GM19239 (cell line): ENCODE measurements at places on chromosomes 5 and 9.
A peak's percentile ranks its signal among the peaks of the same experiment; 100 is the strongest.

GRCh38 chr9:76528642-76529190, 69.7 kb downstream of the GCNT1 start:
- no peak for DNase-seq

DNA sequence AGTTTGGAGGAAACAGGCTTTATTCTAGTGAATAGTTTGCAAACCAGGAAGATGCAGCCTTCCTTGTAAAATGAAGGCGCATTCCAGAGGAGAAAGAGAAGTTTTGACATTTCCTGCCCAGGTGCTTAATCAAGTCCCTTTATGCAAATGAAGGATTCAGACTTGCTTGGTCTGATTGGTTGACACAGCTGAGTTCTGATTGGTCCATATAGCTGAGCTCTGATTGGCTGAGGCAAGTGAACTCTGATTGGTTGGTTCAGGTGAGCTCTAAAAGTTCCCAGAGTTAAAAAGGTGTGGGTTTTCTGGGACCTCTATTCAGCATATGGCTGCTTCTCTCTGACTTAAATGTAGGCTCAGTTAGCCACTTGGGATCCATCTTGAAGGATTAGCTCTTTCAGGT, 151.0 kb downstream of the CACNA1B start:
- DNase-seq = no peak

GRCh38 chr5:132215329-132215728, 12.3 kb downstream of the P4HA2 start:
- DNase-seq = no peak

GRCh38 chr9:137975936-137976565, 98.5 kb downstream of the CACNA1B start:
- DNase-seq = no peak

DNA sequence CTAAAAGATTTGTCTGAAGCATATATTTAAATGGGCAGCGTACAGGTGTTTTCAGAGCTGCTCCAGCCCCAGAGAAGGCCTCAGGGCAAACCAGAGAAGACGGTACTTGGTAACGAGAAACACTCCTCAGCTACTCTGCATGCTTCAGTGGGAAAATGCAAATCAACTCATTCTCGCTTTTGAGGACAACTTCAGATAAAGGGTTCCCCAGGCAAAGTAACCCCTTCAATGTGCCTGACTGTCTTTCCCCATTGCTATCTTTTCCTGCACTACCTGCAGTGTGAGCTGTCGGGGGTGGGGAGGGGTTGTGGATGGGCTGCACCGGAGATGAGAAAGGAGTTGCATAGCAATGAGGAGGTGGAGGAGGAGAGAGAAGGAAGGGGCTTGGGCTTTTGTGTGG, 339.7 kb upstream of the CLINT1 start:
- peak; percentile 42 for DNase-seq

DNA sequence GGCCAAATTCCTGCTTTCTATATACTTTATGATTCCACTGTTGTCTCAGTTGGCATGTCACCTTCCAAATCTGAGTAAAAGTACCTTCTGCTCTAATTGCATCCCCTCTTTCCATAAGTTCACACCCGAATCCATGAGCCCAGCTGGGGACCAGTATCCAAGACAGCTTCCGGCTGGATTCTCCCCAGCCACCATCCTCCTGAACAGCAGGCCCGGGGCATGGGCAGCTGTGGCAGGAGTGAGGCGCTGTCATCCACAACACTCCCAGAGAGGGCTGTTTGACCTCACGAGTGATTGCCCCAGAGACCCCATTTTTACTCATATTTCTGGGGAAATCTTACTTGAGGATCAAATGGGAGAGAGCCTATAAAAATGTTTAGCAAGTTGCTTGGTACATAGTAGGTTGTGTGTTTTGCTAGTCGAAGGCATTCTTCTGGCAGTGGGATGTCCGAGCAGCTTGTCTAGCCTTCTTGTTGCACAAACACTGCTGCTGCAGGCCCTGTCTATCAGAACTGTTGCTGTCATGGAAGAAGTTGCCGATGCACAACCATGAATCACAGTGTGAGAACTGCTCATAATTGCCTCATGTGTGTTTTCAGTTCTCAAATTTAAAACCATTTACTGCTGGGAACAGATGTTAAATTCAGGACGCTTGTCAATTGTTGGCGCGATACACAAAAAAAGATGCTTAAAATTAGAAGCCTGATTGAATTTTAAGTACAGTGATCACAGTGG, 93.8 kb downstream of the HSPA4 start:
- no peak for DNase-seq

GRCh38 chr5:158953929-158954534, 145.7 kb downstream of the EBF1 start:
- DNase-seq = peak; percentile 17

- no peak for DNase-seq
Observed at GRCh38 chr9:108688676-108689075, 167.1 kb downstream of the ACTL7B start.

DNA sequence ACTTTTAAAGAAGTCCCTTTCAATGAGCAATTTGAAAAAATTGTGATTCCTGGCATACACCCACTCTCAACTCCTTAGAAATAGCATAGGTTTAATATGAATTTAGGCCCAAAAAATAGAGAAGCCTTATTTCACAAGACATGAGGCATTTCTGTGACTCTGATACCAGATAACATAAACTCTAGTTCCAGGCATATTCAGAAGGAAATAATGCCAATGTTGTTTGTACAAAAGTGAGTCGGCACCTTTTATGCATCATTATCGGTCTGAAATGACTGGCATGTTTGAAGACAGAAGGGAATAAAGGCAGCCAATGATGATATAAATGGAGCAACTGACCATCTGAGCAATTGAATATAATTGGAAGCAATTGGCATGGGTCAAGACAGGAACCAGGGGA, 19.4 kb upstream of the RECK start:
- no peak for DNase-seq

DNA sequence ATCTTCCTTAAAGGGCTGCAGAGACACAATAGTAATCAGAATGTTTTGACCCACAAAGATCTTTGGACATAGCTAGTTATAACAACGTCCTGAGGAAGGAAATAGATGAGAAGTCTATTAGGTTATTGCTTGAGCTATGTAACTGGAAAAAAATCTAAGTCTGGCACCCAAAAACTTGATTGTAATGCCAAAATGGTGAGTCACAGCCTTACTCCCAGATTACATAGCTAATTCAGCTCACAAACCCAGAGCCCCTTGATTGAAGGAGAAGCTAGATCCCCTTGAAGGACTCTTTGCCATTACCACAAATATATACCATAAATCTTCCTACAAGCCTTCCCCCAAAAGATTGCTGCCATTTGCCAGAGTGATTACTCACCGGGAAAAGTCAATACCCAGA, 341.8 kb upstream of the KIF2A start:
- DNase-seq = no peak

DNA sequence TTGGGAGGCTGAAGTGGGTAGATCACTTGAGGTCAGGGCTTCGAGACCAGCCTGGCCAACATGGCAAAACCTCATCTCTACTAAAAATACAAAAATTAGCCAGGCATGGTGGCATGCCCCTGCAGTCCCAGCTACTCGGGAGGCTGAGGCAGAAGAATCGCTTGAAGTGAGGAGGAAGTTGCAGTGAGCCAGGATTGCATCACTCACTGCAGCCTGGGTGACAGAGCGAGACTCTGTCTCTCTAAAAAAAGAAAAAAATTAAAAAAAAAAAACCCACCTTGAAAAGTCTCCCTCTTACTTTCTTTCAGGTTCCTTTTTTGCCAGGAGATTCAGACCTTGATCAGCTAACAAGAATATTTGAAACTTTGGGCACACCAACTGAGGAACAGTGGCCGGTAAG, 34.2 kb downstream of the CDK7 start:
- no peak for DNase-seq

DNA sequence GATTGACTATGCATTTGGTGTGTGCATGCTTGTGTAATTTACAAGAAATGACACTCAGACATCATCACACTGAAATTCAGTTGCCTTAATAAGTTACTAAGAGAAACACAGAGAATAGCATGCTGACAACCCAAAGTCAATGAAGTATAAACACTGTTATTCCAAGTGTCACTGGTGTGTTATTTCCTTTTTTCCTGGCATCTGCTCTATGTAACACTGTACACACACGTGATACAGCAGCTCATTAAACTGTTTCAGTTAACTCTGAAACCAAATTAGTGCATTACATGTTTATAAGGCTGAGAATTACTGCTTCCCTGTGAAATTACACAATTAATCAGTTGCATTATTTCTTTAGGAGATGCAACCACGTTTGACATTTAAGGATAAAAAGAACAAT, 252.7 kb downstream of the EFNA5 start:
- DNase-seq = no peak

DNA sequence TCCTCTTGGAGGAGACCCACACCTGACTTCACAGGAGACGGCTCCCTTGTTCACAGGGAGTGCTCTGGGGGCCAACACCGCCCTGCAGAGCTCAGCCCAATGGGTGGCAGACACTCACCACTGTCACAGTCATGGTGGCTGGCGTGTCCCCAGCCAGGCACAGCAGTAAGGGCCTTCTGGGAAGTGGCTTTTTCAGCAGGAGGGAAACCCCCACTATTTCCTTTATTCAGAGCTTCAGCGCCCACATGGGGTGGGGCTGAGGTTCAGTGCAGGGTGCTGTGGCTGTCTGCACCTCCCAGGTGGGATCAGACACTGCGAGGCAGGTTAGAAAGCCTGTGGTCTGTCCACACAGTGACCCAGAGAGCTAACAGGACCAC, 3.6 kb upstream of the SNAPC4 start:
- peak; percentile 56 for DNase-seq

GRCh38 chr9:89632192-89632733, 27.5 kb downstream of the GADD45G start:
- no peak for DNase-seq

DNA sequence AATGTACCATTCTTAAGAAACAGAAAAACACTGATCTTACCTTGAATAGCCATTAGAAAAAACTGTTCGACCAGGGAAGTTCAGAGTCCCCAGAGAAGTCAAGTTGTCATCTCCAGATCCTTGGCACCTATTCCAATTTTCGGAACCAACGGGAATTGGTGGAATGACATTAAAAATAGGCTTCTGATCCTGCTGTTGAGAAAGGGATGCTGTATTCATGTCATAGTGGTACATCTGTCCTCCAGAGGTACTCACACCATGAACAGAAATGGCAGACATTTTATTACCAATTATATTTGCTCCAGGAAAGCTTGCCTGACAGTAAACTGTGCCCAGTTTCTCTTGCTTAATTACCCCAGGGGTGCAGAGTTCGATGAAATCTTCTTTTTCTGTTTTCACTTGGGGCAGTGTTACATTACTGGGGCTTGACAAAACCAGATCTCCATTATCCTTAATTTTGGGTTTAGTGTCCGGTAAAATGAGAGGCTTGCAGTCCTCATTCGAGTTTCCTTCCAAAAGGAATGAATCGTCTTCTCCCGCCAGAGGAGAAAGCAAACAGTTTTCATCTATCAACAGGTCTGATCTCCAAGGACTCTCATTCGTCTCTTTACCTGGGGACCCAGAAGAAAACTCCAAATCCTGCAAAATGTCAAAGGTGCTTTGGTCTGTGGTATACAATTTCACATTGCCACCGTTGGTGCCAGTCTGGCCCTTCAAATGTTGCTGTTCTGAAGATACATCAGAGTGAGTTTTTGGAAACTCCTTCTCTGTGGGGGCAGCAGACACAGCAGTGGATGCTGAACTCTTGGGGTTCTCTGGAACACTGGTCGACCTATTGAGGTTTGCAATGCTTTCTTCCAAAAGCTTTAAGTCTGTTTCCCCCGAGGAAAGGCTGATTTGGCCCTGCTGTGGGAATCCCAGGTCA, 3.6 kb downstream of the NR3C1 start:
- DNase-seq = no peak

- no peak for DNase-seq
Observed at GRCh38 chr9:78010445-78010844, 21.2 kb downstream of the GNAQ start.

DNA sequence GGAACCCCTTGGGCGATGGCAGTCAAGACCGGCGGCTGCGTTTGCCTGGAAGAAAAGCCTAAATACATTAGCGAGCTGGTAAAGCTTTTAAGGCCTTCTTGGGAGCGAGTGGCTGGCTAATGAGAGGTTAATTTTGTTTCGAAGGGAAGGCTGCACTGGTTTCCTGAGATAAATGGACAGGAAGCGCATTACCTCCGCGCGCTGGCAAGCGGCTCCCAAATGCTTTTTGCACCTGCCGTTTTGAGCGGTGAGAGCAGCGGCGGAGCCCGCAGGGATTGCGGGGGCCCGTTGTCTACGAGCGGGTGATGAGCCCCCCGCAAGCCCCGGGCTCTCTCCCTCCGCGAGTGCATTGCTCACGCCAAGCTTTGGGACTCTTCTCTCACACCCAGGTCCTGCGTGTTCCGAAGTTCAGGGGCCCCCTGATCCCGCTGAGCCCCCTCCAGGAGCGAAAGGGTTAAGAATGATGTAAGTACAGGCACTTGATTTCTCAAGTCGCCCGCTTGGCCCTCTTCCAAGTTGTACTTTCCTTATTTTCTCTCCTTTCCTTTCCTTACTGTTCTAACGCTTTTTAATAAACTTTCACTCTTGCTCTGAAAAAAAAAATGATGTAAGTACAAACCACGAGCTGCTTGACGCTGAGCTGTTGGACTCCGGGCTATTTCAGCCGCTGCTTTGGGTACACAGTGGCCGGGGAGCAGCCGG, 3.1 kb upstream of the RGMB start:
- peak; percentile 18 for DNase-seq

GRCh38 chr9:109498195-109499092, at the start of gene PTPN3:
PTPN3 (minus strand) TSS chr9:109498307; CDS start chr9:109463434, 34,873 bp downstream.
- DNase-seq = no peak

DNA sequence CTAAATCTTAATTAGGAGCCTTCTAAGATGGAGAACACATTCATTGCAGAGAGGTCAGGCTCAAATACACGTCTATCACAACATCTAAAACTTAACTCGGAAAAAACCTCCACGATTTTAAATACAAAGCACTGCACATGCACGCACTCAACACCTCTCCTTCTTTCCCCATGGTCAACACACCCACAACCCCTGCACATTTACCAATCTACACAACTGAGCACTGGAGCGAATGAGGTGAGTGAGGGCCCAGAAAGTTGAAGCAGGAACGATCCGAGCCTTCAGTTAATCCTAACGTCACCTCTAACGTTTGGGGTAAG, 278 bp upstream of the NIPSNAP3A start:
- no peak for DNase-seq
